Hair follicular keratinocyte (primary cell): ENCODE measurements at places on chromosomes 4 and X. TPM values are rescaled to one million over a fixed set of nuclear protein-coding genes. Genes with fewer than 3 reads are reported as not detected.

Gene SHROOM2
- total RNA-seq: 8.6 and 11.6 TPM in 2 replicates

Gene CCDC120
- total RNA-seq: 5.5 and 6.6 TPM in 2 replicates

Gene CSAG3
- total RNA-seq: not detected in 2 replicates

Gene DUSP9
- total RNA-seq: 2.5 and 2.9 TPM in 2 replicates

Gene FGF13
- not detected in 2 replicates for total RNA-seq

Gene ADH1A
- total RNA-seq: not detected in 2 replicates
